Coronary artery (tissue), 2 donors: ENCODE measurements at places on chromosomes 13 and 19.

- DNase-seq, result peak; percentile 84
Observed at GRCh38 chr19:58150328-58150921, at the start of gene ZNF329. ZNF329 (minus strand) TSS chr19:58150789; CDS start chr19:58129503, 21,286 bp downstream.

DNA sequence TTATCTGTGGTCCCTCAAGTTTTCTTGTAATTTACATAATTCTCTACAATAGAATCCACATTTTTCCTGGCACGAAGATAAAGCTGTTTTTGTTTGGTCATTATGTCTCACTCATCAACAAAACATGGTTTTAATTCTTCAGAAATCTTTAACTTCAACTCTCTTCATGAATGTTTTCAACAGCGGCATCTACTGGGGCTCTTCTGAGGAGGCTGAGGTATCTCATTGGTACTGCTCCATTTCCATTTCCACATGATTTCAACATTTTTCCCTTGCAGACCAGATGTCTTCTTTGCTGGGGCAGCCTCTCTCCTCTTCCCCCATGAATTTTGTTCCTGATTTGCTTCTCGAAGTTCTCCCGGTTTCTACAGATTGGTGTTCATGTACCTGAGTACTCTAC lies 5.8 kb upstream of the KBTBD7 start:
- DNase-seq, result no peak

GRCh38 chr19:14073925-14074838 lies 1.6 kb downstream of the MISP3 start:
- DNase-seq, result no peak

DNA sequence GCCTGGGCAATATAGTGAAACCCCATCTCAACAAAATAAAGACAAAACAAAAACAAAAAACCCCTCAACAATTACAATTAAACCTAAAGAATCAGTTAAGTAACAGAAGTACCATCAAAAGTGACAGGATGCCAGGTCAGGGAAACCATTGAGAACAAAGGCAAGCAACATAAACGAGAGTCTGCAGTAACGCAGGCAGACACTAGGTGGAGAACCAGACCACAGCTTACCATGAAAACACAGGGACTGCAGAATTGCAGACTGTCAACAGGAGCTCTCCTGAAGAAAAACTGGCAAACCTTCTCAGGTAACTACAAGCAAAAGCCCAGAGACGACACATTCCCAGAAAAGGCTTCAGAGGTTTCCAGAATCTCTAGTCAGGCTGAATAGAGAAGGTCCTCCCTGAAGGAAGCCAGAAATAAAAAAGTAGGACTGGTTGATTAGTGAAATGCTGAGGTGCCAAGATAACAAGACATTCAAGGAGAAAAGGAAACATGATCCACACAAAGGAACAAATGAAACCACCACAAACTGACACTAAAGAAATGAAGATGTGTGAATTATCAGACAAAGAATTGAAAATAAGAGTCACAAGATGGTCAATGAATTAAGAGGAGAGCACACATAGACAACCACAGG lies 2.2 kb upstream of the ZNF665 start:
- DNase-seq, result peak; percentile 77

GRCh38 chr13:50948601-50949000 lies 39.0 kb downstream of the RNASEH2B start:
- no peak for DNase-seq

DNA sequence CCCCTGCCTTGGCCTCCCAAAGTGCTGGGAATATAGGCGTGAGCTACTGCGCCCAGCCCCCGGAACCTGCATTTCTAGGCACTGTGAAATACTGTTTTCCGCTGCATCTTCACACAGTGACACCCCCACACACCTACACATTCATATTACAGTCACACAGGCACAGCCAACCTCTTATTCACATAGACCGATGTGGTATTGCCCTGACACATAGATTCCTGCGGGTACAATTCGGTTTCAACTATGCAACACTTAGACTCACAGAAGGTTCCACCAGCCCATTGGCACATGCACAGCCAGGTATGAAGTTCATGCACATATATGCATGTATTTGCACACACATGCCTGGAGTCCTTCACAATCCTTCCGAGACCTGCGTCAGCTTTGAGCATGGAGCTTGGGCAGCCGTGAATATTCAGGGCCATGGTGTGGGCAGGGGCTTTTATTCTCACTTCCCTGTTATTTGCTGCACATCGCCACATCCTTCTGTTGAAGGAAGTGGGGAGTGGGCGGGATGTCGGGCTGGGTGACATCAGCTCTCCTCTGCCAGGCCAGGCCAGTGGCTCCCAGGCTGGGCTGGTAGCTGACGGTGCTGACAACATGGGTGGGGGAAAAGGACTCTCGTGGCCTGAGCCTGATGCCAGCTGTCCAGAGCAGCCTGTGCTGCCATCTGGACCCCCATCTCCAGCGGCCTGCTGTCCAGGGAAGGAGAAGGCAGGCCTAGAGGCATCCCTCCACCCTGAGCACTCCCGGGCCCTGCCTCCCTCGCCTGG lies 5.4 kb upstream of the CDC37 start:
- no peak for DNase-seq

DNA sequence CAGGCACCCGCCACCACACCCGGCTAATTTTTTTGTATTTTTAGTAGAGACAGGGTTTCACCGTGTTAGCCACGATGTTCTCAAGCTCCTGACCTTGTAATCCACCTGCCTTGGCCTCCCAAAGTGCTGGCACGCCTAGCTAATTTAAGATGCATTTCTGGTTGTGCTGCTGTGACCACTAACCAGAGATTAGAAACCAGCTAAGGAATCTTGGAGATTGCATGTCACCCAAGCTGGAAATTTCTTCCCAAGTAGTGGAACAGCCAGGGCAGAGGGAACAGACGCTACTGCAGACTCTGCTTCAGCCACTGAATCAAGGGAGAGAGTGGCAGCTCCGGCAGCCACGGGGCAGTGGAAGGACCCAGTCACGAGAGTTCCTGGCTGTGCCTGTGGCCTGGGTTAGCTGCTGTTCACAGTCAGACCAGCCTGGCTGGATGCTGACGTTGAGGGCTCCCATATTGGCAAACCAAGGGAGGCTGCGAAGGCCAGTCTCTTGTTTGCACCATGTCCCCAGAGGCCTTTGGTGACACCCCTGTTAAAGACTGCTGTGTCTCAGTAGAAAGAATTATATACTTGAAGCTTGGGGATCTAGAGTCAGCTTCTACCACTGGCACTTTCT lies 7.9 kb downstream of the TPM4 start:
- no peak for DNase-seq

DNA sequence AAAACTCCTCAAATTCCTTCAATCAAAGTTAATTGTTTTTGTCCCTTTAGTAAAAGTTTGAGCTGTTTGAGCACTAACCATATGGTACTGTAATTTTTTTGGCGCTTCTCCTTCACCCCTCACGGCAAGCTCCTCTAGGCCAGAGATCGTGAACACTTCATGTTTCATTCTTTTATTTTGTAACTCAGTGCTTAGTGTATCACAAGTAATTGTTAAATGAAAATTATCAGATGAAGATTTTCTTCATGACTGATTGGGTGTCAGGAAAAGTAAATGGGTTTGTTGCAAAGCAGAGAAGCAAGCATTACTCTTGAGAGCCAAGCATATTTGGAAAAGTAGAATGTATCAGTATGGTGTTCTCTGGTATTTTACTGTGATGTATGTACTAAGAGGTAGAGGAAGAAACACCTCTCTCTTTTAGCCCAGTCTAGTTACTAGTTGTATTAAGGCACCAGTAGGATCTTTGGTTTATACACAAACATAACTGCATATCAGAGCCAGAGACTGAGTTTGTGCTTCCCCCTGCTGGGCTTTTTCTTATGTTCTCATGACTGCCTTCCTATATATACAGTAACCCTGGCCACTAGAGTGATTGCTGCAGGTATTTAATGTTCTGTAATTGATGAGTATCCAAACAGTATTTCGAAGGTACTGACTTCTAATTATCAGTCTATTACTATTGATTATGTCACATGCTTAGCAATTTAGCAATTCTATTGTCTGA lies 202.3 kb upstream of the KLHL1 start:
- DNase-seq, result no peak

DNA sequence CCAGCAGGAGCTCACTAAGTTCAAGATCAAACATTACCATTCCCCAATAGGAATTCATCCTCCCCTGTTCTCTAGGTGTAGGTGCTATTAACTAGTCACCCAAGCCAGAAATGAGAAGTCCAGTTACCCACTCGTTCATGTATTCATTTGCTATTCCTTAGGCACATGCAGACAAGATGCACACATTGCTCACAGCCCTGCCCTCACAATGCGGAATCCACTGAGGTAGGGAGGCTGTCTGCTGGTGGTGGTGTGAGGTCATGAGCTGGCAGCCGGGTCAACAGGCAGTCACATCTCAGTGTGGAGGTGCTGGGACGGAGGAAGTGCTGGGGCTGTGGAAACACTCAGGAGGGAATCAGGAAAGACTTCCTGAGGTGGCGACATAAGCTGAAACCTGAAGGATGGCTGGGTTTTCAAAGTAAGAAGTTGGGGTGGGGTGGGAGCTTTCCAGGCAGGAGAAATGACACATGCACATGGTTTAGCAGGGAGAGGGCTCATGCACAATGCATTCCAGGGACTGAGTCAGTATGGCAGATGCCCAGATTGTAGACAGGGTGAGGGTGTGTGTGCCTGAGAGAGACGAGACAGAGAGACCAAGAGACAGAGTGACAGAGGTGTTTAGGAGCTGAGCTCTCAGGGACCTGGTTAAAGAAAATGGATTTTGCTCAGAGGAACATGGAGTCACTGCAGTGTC lies 117.6 kb downstream of the USP12 start:
- DNase-seq, result no peak

- DNase-seq, result no peak
Observed at GRCh38 chr19:8081569-8082550, 29.3 kb downstream of the CCL25 start.

- no peak for DNase-seq
Observed at GRCh38 chr13:49254007-49254406, 6.3 kb downstream of the CDADC1 start.

DNA sequence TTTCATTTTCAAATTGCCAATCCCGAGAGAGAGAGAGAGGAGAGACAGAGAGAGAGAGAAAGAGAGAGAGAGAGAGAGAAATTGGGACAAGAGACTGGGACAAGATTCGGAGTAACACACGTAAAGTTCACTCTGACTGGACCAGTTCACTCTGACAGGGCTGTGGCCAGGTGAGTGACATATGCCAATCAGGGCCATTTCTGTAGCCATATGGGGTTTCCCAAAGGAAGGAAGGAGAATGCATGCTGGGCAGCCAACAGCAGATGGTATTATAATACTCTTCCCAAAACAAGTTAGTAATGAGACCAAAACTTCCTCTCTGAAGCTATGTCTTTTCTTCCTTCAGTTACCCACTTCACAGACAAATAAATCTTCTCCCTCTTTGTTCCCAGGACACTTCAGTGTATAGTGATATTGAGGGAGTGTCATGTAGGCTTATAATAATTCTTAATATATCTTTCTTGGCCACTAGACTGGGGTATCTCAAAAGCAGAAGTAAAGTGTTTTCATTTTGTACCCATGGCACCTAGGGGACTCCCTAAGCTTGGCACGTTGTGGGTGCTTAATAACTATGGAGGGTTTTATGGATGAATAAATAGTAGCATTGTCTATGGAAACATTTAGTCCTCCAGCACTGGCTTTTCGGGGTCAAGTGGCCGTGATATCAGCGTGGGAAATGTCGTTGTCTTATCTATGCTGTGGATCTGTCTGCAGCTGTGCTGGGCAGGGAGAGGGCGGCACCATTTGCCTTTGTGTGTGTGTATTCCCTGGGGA lies 51.6 kb downstream of the SERP2 start:
- DNase-seq, result no peak

DNA sequence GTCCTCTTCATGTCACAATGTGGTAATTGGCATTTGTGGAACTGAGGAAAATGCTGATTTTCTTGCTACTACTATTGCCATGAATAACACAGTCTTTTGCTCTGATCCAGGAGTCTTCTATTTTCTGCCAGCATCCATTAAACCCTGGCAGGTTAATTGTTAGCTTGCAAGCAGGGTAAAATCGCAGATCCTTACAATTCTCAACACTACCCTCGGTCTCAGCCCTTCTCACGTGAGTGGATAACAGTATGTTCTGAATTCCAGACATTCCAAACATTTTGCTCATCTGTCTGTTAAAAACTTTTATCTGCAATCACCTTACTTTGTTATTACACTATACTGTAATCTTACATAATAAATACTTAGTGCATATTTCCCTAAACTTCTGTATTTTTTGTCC lies 251.3 kb upstream of the ATXN8OS start:
- no peak for DNase-seq

DNA sequence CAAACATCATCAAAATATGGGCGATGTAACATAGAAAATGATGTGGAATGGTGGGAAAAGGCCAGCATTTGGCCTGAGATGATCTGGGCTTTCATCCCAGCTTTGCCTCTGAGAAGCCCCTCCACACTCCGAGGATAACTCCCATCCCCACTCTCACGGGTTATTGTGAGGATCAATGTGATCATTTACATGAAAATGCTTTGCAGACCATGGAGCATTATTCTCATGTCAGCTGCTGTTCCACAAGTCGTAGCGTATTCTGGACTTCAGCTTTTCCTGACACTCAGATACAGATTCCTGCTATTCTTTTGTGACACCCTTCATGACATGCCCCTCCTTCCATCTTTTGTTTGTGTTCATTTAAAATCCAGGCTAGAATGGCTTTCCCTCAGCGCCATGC lies 86.5 kb downstream of the NUFIP1 start:
- no peak for DNase-seq

DNA sequence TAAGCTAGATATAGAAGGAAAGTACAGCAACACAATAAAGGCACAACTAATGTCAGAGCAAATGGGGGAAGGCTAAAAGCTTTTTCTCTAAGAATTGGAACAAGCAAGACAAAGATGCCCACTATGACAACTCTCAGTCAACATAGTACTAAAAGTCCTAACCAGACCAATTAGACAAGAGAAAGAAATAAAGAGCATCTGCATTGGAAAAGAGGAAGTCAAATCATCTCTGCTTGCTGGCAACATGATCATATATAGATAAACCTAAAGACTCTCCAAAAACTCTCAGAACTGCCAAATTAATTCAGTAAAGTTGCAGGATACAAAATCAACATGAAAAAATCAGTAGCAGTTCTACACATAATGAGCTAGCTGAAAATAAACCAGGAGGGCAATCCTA lies 542.0 kb downstream of the DIAPH3 start:
- DNase-seq, result no peak

- no peak for DNase-seq
Observed at GRCh38 chr13:31610270-31610998, 128.9 kb upstream of the RXFP2 start.

GRCh38 chr13:66842766-66843165 lies 387.4 kb downstream of the PCDH9 start:
- DNase-seq, result no peak
